Gastroesophageal sphincter (tissue), 4 donors: ENCODE measurements at places on chromosomes 11 and 22.

DNA sequence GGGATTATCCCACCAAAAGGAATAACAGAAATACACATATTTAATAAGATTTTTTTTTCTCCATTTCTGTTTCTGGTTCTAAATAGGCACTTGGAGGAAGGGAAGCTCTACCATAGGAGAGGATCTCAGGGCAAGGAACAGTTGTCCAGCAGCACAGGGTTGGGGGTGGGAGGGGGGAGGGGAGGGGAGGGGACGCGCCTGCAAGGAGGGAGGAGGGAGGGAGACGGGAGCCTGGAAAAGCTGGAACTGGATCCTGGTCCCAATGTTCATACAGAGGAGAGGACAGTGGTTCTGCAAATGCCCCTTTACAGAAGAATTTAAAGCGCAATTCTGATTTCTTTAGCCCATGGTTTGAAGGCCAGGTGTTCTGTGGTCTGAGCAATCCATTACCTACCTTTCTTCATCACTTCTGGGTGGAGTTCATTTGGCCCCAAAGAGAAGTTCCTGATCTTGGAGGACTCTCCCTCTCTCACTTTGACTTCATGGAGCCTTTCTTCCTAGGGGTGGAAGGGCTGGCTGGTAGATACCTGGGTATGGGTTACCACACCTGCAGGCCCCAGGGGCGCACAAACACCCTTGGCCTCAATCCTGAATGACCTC, 348.9 kb upstream of the NCAM1 start:
- no peak for ATAC-seq

DNA sequence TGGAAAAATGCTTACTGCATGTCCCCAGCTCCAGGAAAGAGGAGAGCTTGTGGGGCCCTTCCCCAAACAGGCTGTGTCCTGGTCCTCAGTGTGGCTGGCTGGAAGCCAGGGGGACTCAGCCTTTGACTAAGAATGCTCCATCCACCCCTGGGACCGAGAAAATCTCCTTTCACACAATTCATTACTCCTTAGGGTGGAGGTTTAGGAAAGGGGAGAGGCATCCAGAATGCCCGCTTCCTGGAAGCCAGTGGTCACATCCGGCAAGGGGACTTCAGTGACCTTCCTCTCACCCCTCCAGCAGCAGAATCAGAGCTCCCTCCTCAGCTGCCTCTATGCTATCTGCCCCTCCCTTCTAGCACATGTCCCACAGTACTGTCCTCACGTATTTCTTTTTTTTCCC, 21.9 kb downstream of the ATG16L2 start:
- peak; percentile 32 for ATAC-seq

- peak; percentile 92 for ATAC-seq
Measured at GRCh38 chr11:65900125-65900898, at the start of gene FOSL1. Gene FOSL1 (minus strand): TSS chr11:65900388. CDS start chr11:65900339, 49 bp downstream.

- ATAC-seq, result no peak
Measured at GRCh38 chr22:18088825-18089568, 11.2 kb downstream of the PEX26 start.

GRCh38 chr22:43269246-43269645, 73.9 kb downstream of the SCUBE1 start:
- no peak for ATAC-seq

DNA sequence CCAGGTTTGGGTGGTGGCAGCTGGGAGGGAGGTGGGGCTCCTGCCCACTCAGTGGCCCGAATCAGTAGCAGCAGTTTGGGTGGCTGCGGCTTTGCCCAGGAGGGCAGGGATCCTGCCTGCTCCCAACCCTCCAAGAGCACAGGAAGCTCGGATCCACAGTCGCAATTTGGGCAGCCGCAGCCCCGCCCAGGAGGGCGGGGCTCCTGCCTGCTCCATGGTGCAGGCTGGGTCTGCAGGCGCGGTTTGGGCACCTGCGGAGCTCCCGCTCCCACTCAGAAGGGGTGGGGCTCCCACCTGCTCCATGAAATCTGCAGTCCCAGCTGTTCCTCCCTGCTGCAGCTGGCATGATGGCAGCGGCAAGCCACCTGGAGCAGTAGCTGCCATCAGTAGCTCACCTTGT, 38.1 kb upstream of the CALCB start:
- no peak for ATAC-seq

DNA sequence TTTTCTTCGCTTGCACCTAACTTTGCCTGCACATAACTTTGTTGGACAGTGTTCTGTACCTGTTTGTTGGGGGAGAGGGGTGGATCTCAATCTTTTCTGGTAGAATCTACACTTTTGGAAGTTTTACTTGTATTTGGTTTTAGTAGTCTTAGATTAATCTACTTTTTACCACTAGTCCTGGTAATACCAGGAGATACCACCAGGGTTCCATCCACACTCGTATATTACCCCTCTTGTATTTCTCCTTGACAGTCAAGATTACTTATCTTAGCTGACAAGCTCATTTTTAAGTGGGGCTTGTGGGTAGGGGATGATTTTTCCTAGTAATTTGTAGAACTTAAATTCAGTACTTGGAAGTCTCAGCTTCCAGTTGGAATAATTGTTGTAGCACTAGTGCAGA, 37.3 kb upstream of the TECTA start:
- no peak for ATAC-seq

DNA sequence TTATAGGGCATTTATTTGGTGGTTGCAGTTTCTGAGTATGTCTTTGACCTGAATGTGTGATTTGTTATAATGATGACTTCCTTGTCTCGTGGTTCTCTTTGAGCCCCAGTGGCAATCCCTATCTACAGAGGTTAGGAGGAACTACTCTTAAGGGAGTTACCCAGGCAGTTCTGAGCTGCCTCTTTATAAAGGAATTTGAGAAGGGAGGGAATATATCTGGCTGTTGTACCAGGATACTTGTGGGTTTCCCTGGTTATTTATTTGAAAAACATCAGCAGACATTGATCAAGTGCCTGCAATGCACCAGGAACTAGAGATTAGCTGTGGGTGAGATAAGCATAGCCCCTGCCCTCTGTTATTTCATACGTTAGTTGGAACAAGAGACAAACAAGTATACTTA, 243.5 kb upstream of the ARHGAP20 start:
- no peak for ATAC-seq

DNA sequence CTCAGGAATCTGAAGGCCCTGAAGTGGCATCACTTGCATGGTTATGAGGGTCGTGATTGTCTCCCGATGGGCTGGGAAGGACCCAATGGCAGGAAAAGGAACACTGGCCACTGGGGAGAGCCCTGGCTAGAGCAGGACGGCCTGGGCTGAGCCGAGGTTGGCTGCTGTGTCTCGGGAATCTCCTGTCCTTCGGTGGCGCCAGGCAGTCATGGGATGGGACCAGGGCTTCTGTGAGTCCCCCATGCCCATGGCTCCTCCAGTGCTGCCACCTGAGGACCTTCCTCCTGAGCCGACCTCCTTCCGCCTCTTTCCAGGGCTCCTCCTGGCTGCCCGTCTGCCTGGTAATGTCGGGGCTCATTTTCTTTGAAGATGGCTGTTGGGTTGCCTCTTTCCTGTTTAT, 1394.0 kb downstream of the BRD1 start:
- ATAC-seq, result no peak

DNA sequence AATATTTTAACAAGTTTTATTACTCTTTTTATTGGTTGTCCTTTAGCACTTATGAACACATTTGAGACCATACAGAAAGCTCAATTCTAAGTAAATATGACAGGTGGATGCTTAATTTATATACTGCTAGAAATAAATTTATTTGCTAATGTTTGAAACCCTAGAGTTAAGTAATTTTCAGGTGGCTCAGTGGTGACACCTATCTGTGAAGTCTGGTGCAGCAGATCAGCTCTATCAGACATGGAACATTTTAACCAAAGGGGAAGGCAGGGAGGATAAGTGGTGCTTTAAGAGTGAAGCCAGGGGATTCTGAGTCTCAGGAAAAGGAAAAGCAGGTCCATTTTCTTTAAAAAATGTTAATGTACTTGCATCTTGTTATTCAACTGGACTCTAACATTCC, 175.8 kb downstream of the DSCAML1 start:
- ATAC-seq, result no peak

DNA sequence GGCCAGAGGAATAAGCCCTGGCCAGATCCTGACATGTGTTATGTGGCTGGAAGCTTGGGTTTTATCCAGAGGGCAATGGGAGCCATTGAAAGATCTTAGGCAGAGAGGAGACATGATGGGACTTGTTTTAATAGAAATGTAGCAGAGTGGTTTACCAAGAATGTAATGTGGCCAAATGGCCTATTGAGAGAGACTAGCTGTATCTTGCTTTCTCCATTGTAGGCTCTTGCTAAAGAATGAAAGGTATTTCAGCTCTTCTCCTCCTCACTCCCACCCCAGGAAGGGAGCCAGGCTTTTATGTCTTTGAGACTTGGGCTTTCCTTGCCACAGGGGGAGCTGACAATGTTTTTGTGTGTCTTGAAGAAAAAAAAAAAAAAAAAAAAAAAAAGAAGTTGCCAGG, 82.3 kb downstream of the TRIM29 start:
- no peak for ATAC-seq

GRCh38 chr11:94974178-94974577, 669 bp downstream of the KDM4D start:
- ATAC-seq, result no peak

- peak; percentile 81 for ATAC-seq
Measured at GRCh38 chr11:18706330-18707243, 8.0 kb downstream of the TMEM86A start.
